ENCODE measurements at places on chromosomes 5 and 9.

DNA sequence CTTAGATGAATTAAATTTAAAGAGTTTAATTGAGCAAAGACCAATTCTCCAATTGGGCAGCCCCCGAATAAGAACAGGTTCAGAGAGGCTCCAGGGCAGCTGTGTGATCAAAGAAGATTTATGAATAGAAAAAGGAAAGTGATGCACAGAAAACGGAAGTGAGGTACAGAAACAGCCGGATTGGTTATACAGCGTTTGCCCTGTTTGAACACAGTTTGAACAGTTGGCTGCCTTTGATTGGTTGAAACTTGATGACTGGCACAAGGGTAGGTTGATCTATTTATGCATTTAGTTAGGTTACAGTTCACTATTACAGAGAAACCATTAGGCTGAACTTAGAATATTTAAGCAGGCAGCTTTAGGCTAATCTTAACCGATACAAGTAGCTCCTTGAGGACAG is 29.5 kb downstream of the NIM1K start:
- DNase-seq, result no peak

- DNase-seq, result no peak
Measured at GRCh38 chr5:81181576-81182316, 51.4 kb upstream of the CKMT2 start.

- DNase-seq, result no peak
Measured at GRCh38 chr9:19145881-19146280, 18.6 kb upstream of the PLIN2 start.

DNA sequence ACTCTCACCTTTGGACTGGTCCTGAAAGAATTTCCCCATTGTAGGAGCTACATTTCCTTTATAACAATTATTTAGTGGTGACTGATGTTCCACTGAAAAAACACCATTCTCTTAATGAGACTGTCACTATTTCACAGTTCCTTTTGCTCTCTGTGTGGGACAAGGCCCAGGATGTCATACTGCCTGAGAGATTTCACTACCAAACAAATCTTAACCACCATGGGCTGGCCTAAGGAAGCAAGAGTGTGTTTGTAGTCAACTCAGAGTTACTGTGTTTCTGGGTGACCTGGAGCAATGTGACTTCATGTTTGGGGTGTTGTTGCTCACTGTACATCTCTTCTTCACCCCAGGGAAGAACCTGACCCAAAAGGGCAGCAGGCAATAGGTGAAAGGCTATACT is 50.1 kb upstream of the ZNF608 start:
- no peak for DNase-seq

- DNase-seq, result no peak
Measured at GRCh38 chr5:16755641-16756040, 138.8 kb upstream of the RETREG1 start.

GRCh38 chr5:115458416-115458815 is 86.2 kb downstream of the FEM1C start:
- no peak for DNase-seq

GRCh38 chr5:141634720-141635119 is 1.9 kb downstream of the HDAC3 start:
- DNase-seq, result no peak

- DNase-seq, result no peak
Measured at GRCh38 chr5:133220851-133221674, 169.2 kb downstream of the HSPA4 start.

DNA sequence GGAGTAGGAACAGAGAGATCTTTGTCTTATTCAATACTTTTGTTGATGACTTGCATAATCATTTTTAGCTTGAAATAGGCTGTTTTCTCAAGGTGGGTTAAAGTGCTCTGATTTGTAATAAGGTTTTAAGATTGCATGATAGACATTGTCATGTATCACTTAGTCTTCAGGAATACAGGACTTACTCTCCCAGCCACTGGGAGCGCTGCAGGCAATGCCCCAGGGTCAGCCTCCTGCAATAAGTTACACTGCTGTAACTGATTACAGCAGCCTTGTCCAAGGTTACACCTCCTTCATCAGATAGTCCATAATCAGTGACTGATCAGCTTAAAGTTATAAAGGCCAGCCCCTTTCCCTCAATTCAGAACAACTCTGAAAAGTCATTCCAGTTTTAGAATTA is 218.6 kb downstream of the ESM1 start:
- no peak for DNase-seq

DNA sequence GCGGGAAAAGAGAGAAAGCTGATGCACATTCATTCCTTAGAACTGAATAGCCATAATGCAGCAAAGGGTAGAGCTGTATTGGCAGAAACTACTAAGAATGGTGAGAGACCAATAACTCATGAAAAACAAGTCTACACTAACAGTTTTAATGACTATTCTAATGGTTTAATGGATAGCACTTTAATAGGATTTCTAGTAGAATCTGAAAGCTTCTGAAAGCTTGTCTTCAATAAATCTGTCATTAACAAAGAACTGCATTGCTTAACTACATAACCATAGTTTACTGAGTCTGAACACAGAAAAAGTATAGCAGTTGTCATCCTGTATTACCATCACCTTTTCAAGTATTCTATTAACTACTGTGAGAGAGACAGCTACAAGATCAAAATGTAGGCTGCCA is 617.8 kb upstream of the DMAC1 start:
- DNase-seq, result no peak

- DNase-seq, result no peak
Measured at GRCh38 chr9:88776717-88777497, 214.4 kb upstream of the S1PR3 start.

DNA sequence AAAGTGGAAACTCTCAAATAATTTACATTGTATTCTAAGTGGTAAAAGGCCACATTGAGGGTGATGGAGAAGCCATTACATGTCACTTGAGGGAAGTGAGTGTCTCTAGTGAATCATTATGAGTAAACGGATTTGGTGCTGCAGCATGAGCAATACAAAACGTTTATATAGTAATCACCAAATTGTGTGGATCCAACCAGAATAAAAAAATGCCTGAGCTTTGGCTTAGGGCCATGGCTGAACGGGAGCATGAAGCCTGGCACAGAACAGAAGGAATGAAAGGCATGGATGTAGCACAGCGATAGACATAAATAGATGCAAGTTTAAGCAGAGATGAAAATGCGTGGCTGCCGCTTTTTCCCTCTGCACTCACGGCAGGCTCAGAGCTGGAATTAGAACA is 58.3 kb downstream of the PTTG1 start:
- no peak for DNase-seq

- no peak for DNase-seq
Measured at GRCh38 chr5:10354048-10354872, 765 bp downstream of the MARCHF6 start.

GRCh38 chr9:75017378-75017777 is 10.7 kb downstream of the CARNMT1 start:
- no peak for DNase-seq

Data from stimulated activated CD8-positive, alpha-beta memory T cell treated with anti-CD3 and anti-CD28 coated beads, Interleukin-7, amount 100 ng/mL, for 1 hour (primary cell).